Stimulated activated CD4-positive, alpha-beta T cell treated with anti-CD3 and anti-CD28 coated beads, TNF-alpha, amount 100 ng/mL, for 48 hours (primary cell): ENCODE measurements at places on chromosomes 5 and 9.

- no peak for DNase-seq
Measured at GRCh38 chr5:127392762-127393161, 102.2 kb downstream of the MEGF10 start.

DNA sequence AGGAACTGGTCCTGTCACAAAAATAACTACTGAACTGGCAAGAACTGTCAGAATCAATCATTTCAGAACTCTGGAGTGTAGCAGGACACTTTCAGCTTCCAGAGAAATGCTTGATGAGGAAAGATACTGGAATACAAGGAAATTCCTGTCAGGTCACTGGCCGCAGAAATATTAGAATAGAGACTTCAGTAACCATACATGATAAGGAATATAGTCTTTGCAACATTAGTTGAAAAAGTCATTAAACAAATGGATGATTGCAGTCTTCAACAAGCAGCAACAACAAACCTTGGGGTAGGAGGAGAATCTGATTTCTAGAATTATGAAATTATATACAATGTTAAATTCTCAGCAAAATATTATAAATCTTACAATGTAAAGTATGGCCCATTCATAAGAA is 88.2 kb downstream of the CCDC192 start:
- DNase-seq, result no peak

DNA sequence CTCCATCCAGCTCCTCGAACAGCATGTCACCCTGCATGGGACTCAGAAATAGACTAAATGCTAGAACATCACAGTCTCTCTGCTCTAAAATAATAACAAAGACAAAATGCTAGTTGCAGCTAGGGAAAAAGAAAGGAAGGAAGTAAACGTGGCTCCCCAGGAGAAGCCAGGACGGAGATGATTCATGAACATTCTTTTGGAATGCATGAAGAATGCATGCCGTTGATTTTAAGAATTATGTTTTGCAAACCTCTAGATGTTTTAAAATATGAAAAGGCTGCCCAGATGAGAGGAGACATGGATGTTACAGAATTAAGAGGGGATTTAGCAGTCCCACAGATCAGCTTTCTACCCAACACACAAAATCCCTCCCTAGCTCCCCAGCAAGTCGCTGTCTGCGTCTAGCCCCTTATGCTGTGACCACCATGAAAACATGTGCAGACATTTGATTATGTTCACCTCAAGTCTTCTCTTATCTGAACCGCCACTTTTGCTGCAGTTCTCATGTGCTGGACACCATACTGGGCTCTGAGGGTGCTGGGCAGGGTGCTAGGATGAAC is 139.4 kb upstream of the LMX1B start:
- no peak for DNase-seq

DNA sequence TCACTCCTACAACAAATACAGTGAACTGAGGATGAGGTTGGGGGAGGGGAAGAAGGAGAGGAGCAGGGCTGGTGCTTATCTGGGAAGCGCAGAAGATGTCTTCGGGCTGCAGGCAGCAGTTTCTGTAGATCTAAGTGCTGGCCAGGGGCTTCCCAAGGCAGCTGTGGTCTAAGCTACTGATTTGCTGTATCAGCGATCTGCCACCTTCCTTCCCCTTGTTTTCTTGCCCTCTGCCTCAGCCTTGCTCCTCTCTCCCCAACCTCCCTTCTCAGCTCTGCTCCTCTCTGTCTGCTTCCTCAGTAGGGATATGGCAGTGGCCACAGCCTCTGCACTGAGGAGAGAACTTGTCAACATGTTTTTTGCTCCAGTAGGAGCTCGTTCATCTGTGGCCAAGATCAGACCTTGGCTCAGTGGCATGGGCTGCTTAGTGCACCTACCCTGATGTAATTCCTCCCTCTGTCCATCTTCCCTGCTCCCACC is 42.8 kb upstream of the IL6ST start:
- DNase-seq, result no peak

GRCh38 chr9:92989561-92989960 is 42.2 kb downstream of the FGD3 start:
- no peak for DNase-seq

GRCh38 chr5:157681048-157681447 is 9.7 kb downstream of the C5orf52 start:
- DNase-seq, result no peak

GRCh38 chr9:133864011-133864410 is 125.9 kb upstream of the SARDH start:
- no peak for DNase-seq

DNA sequence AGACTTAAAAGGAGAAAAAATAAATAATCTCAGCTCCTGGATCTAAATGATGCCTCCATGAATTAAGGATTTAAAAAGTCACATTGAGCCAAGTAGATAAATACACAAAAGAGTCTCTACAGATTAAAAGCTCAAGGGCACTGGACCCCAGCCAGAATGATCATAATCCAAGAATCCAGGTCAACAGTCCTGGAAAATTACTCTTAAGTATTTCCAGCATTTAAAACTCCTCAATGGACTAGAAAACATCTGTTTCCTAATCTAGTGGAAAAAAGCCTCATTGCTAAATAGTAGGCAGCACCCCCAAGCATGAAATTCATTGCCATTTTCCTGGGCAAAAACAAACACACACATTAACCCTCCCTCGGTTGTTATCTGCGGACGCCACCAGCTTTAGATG is 96.8 kb downstream of the FRMD3 start:
- no peak for DNase-seq

- no peak for DNase-seq
Measured at GRCh38 chr5:96087939-96088338, 126.3 kb upstream of the ELL2 start.

- no peak for DNase-seq
Measured at GRCh38 chr5:179815491-179816249, 5.0 kb upstream of the SQSTM1 start.
